ENCODE measurements at places on chromosomes 6 and 20.

- no peak for DNase-seq
Observed at GRCh38 chr6:52077180-52077884, 10.1 kb downstream of the PKHD1 start.

GRCh38 chr6:36382976-36383375, 4.5 kb downstream of the ETV7 start:
- DNase-seq = no peak

- no peak for DNase-seq
Observed at GRCh38 chr6:127952831-127953230, 52.0 kb upstream of the THEMIS start.

DNA sequence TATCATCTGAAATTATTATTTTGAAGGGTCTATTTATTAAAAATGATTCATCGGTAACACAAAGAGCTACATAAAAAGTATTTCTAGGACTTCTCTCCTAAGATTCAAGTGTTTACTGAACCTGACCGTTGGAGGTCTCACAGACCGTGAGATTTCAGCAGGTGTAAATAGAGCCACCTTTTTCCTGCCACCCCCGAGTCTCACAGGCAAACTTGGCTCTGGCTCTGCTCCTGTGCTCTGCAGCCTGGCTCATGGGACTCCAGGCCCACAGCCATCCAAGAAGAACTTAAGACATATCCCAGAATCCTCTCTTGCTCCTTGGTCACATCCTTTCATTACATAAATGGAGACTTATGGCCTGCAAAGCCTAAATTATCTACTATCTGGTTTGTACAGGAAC, 67.8 kb upstream of the AGPAT4 start:
- DNase-seq = no peak

- no peak for DNase-seq
Observed at GRCh38 chr6:165266621-165267020, 42.8 kb downstream of the C6orf118 start.

DNA sequence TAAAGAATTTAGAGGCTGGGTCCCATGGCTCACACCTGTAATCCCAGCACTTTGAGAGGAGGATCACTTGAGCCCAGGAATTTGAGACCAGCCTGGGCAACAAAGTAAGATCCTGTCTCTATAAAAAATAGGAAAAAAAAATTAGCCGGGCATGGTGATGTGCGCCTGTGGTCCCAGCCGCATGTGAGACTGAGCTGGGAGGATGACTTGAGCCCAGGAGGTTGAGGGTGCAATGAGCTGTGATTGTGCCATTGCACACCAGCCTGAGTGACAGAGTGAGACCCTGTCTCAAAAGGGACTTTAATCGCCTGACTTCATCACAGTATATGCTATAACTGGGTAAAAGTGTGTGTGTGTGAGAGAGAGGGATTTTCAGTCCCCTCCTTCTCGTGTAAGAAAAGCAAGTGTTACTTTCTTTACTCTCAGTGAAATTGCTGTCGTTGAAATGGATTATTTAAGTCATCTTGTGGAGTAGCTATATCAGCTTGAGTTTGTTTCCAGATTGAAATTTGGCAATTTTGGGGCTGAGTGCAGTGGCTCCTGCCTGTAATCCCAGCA, 7.5 kb downstream of the NCOA3 start:
- no peak for DNase-seq

GRCh38 chr6:125363824-125364165, 62.0 kb upstream of the HDDC2 start:
- no peak for DNase-seq

GRCh38 chr6:167851370-167851952, 24.8 kb downstream of the AFDN start:
- no peak for DNase-seq

DNA sequence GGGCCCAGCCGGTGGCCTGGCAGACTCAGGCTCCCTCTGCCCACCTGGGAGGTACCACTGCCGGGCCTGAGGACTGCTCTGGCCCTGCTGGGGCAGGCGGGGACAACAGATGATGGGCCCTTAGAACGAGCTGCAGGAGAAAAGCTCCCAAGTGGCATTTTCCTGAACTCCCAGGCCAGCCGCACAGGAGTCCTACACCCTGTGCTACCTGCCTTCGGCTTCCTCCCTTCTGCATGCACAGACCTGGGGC, 41.3 kb downstream of the DSTN start:
- peak; percentile 20 for DNase-seq

GRCh38 chr6:49553384-49553783, 2.9 kb downstream of the C6orf141 start:
- DNase-seq = peak; percentile 90

DNA sequence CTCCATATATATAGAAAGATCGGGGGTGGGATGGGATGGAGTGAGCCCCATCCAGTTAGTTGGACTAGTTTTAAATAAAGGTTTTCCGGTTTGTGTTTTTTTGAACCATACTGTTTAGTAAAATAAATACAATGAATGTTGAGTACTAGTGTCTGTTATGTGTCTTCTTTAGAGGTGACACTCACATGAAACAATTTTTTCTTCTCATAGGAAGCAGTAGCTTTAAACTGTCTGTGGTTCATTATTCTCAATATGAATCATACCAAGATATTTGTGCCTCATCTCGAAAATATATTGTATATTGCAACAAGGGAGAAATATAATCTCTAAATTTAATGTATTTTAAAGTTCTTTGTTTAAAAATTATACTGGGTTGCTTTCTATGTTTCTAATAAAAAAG, 33.4 kb downstream of the HSF2 start:
- peak; percentile 26 for DNase-seq

DNA sequence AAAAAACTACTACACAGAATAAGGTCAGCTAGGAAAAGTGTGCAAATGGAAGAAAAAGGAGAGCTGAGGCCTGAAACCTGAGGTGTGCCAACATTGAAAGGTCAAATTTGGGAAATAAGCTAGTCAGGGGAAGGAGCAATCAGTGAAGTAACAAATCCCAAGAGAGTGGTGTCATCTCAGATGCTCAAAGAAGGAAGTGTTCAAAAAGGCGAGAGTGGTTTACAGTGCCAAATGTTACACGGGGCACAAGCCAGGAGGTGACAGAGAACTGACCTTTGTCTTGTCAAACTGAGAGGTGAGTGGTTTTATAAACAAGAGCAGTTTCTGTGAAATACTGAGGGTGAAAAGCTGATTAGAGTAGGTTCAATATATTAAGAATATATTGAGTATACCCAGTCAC, 83.0 kb upstream of the TCF21 start:
- DNase-seq = no peak

GRCh38 chr6:42877695-42878094, 1.7 kb upstream of the RPL7L1 start:
- no peak for DNase-seq

GRCh38 chr6:31114541-31114878, at the start of gene PSORS1C1:
TSS of gene PSORS1C1 (plus strand) at chr6:31114800. CDS start at chr6:31129633, 14,833 bp downstream.
- DNase-seq = peak; percentile 96

GRCh38 chr6:11920566-11920965, 91.5 kb upstream of the HIVEP1 start:
- DNase-seq = no peak

- DNase-seq = no peak
Observed at GRCh38 chr6:106316375-106316766, 9.2 kb downstream of the ATG5 start.
